ENCODE measurements at places on chromosomes 2 and 18.

GRCh38 chr2:239285071-239285931, 115.5 kb downstream of the HDAC4 start:
- no peak for DNase-seq

GRCh38 chr18:62832282-62832681, 116.9 kb downstream of the PHLPP1 start:
- DNase-seq: no peak

DNA sequence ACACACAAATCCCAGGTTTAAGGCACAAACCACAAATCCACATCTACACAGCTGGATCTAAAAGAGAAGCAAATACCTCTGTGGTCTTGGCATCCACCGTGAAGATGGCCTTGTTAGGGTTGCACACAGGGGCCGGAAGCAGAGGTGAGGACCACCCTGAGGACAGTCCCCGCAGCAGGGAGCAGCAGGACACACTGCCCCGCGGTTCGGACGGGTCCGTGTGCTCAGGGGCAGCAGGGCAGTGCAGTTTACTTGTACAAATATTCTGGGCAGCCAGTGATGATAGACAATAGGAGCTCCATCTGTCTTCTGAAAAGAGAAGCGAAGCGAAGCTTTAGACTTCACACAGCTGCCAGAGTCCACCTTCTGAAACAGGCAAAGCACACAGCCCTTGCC, 8.8 kb downstream of the PASK start:
- no peak for DNase-seq

DNA sequence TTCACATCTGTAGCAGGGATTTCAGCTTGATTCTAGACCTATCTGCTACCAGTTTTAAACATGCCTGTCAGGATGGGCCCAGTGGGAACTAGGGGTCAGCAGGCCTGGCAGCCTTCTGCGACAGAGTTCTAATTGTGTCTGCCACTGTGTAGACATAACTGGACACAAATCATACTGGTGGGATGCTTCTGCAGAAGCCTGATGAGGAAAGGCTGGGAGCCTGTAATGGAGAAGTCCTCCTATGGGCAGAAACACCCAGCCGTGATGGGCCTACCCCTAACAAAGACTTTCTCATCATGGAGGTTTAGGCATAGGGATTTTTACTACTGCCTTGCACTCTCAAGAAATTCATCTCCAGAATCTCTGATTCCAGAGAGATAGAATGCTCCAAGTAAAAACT, 166.9 kb downstream of the PDE11A start:
- no peak for DNase-seq

DNA sequence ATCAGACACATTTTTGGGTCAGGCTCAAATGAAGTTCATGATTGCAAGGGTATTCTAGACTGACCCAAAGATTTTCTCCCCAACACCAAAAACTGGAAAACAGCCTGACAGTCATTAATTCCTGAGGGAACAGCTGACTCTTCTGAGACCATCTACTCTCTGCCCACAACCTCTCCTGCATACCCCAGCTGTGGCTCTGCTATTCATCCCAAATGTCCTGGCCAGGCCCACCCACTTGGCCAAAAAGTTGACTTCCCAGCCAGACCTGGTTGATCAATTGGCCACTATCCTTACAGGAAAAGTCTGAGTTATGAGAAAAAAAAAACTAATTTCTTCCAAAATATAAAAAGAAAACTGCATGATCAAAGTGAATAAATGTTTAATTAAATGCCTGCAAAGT, 103.8 kb upstream of the ST3GAL5 start:
- DNase-seq: no peak

DNA sequence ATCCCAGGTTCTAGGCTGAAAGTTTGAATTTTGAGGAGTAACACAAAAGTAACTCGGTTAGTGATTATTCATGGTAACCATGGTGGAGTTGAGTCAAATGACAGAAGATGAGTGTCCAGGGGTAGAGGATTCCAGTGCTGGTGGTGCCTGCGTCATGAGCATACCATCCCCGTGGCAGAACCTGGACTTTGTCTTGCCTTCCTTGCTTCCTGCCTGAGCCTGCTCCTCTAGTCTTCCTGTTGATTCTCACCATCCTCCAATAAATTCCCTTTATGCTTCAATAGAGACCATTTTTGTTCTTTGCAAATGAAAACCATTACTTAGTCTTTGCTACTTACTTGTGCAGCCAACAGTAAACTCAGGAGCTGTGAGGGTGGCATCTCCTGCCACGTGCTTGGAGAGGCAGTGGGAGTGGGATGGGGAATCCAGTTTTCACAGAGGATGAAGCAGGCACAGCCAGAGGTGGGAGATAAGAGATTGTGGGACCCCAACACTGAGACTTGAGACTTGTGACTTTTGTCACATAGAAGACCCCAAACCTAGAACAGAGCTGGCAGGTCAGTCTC, 4.1 kb upstream of the YES1 start:
- DNase-seq: no peak

- DNase-seq: no peak
These were observed 132.1 kb upstream of the STON1 start for GRCh38 chr2:48397846-48398245.

DNA sequence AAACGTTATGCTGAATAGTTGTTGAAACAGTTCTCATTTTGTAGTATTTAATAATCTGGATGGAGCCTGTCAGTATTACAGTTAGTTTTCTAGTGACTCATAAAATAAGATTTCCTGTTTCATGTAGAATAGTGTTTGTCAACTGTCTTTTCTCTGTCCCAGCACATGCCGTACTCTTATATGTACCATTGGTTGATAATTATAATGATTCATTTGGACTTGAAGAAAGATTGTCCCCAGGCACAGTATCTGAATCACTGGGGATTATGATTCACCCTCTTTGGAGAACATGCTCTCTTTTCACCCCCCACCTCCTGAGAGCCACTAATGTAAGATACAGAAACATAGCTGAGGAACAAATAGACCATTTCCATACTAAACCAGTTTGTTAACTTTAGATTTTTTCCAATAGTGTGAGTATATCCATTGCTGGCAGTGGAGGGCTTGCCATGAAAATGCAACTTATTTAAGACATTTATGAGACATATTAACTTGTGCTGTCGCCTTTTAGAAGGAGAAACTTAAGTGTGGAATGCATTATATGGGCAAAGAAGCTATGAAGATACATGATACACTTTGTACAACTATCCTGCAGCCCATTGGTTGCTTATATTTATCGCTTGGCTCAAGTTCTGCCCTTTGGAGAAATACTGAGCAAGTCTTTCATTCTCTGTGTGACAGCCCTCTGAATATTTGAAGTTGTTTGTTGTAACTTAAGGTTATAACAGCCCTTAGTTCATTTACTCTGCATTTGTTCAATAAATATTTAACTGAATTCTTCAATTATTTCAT, 12.4 kb downstream of the COPS8 start:
- no peak for DNase-seq

DNA sequence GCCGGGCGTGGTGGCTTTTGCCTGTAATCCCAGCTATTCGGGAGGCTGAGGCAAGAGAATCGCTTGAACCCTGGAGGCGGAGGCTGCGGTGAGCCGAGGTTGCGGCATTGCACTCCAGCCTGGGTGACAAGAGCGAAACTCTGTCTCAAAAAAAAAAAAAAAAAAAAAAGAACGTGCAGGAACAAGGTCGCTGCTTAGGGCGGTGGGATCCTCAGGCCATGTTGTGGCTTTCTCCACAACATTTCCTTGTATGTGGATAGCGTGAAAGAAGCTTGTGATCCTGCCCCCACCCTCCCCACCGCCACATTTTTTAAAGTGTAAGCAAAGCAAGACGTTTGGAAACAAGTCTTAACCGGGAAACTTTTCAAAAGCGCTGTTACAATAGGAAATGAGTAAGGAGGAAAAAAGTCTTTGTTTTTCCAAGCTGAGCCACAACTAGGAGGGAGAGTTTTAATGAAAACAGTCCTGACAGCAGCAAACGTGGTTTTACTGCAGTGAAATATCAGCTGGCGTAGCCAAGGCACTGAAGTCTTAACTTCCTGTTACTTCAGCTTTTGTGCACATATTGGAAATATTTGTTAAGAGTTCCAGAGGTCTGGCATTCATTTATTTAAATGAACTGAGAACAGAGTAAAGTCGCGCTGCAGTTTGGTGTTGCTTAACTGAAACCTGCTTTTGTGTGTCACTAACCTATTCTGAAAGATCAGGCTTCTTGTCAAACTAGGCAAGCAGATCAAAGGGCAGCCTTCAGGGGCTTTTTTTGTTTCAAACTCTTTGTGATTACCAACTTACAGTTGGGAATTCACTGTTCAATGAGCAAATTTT, 3.8 kb downstream of the TGIF1 start:
- no peak for DNase-seq

GRCh38 chr2:152649997-152650396, 67.3 kb downstream of the PRPF40A start:
- DNase-seq: no peak

GRCh38 chr2:102837626-102838198, 75.9 kb downstream of the TMEM182 start:
- DNase-seq: no peak

- DNase-seq: no peak
These were observed 125.7 kb downstream of the RBMS1 start for GRCh38 chr2:160367887-160368286.

- no peak for DNase-seq
These were observed 1199.7 kb downstream of the CNTNAP5 start for GRCh38 chr2:125224830-125225229.

DNA sequence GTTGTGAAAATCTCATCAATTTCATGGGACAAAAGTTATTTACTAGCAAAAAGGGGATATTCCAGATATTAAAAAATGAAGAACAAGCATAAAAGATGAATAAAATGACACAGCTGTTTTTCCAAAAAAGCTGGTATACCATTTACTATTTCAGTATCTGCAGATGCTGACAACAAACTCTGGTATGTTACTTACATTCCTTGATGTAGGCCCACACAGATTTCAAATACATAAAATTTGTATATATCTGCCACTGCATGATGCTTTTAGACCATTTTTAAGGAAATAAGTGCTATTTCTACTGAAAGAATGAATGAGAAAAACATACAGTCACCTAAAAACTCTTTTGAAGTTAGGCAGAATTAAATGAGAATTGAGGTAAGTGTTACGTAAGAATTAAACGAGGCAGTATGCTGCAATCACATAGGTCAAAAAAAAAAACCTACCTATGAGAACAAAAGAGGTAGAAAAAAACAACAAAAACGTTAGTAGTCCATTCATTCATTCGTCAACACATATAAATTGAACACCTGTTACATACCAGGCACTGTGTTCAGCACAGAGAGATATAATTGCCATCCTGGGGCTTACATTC, 32.5 kb downstream of the ARL5A start:
- no peak for DNase-seq

- DNase-seq: peak; percentile 33
These were observed 146.1 kb downstream of the HAUS1 start for GRCh38 chr18:46250084-46250811.

GRCh38 chr2:54394392-54394791, 61.7 kb upstream of the SPTBN1 start:
- no peak for DNase-seq

DNA sequence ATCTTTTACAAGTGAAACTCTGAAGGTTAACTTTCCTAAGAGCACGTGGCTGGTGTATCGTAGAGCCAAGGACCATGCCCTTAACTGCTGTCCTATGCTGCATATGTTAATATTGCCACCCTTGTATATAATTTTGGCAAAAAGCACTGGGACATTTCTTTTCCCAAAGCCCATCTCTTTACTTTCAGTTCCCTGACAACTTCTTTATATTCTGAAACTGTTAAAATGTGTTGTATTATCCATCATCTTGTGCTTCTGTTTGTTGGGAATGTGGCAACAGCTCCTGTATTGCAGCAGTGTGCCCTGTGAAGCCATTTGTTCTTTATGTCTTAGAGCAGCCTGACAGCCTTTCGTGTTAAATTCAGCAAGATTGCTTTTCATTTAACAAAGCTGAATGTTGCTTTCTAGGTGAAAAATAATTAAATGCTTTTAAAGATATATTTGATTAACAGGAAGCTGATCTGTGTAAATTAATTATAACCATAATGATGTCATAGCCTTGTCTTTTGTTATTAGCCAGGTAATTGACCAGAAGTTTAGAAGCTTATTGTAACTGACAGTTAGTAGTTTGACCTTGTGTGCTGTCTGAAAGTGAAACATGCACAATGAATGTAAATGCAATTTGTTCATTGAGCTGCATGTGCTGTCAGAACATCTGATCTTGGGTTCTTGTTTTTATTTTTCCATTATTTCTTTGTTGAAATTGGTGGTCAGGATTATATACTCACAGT, 9.7 kb downstream of the RHBDD1 start:
- DNase-seq: no peak

DNA sequence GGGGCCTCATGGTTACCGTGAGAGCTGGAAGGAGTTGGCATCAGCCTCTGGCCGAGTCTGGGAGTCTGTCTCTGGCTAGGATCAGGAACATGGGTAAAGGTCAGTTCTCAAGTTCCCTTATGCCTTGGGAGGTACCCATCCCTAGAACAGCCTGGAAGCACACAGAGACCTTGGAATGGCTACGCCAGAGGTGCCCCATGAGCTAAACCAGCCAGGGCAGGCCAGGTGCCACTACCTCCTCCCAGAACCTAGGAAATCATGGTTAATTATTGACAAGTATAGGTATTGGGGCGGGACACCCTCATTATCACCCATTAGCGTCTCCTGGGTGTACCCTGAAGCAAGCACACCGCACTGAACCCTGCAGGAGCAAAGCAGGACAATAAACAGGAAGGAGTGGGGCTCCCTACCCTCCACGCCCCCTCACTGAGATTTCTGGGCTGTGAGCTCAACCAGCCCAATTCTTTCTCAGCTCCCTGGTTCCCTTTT, 3.0 kb upstream of the ASPRV1 start:
- DNase-seq: no peak

Data from GM12891 (cell line).